ENCODE measurements at places on chromosomes 3 and 15.
A peak's percentile ranks its signal among the peaks of the same experiment; 100 is the strongest.

- DNase-seq = no peak
Observed at GRCh38 chr15:81502439-81502838, 128.4 kb upstream of the TMC3 start.

- DNase-seq = no peak
Observed at GRCh38 chr15:80932989-80933388, 56.6 kb downstream of the MESD start.

- no peak for DNase-seq
Observed at GRCh38 chr3:119073258-119074001, 38.8 kb upstream of the IGSF11 start.

DNA sequence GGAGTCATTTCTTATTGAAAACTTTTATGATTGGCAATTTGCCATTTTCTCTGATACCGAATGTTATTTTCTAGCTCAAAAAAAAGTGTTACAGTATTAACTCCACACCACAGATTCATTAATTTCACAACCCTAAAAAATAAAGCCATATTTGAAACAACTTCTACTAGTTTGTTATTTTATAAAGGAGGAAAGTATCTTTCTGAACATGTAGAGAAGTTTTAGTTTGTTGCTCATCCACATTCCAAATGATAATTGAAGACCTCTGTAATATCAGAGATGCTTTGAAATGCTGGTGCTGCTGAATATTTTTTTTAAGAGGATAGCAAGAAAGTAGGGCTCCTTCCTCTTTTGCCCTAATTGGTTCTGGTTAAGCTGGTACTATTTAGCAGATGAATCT is 1.9 kb downstream of the VGLL3 start:
- peak; percentile 6 for DNase-seq

DNA sequence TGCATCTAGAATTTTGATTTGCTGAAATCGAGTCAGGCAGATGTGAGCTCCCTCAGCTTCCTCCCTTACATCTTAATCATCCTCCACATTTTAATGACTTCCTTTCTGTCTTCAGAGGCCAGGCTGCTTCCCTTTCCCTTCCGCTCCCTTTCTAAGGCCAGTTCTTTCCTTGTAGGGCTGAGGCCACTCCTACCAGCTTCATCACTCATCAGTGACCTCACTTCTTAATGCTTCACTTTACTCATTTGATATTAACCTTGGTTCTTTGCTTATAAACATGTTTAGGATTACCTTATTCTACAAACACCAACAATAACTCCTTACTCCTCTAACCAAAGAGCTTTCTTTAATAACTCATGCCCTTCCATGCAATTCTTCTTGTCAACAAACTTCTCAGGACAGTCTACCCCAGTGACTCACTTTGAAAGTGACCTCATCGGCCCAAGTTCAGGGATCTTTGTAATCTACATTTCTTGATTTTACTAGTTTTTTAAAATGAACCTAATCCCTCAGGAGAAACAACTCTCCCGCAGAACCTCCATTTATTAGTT is 23.9 kb downstream of the ILDR1 start:
- no peak for DNase-seq

GRCh38 chr15:65740148-65740547 is 51.9 kb downstream of the DENND4A start:
- no peak for DNase-seq

DNA sequence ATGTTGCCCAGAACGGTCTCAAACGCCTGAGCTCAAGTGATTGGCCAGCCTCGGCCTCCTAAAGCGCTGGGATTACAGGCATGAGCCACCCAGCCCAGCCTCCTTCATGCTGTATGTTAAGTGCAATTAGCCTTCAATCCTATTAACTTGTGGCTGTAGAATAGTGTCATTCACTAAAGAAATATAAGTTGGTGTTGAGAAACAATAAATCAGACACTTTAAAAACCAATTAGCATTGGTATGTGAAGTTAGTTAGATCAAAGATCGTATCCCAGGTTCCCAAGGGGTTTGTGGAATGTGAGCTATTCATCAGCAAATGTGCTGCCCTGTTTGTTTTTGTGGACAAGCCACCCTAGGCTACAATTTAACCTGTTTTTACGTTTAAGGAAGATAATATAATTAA is 11.0 kb upstream of the PIK3CB start:
- DNase-seq = no peak

GRCh38 chr3:187783098-187783497 is 37.8 kb upstream of the BCL6 start:
- no peak for DNase-seq

DNA sequence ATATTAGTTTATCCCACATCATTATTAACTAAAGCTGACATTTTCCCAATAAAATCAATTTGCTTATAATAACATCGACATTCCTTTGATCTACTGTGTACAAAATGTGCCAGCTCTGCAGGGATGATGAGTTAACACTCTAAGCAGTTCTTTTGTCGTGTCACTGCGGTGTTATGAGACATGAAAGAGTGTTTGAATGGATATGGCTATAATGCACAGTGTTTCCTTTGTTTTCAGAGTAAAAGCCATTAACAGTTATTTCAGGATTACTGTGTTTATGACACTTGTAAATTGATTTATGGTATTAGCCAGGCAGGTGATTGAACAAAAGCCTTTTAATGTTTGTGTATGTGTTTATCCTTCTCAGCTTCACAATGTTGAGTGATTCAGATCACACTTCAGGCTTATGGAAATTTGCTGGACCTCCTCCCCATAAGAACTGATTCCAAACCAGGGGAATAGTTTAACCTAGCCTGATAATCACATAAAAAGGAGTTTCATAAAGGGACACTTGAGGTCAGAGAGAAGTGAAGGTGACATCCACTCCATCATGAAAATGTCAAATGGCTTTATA is 115.7 kb downstream of the CHL1 start:
- peak; percentile 43 for DNase-seq

- no peak for DNase-seq
Observed at GRCh38 chr3:100331660-100332059, 2.9 kb upstream of the NIT2 start.

DNA sequence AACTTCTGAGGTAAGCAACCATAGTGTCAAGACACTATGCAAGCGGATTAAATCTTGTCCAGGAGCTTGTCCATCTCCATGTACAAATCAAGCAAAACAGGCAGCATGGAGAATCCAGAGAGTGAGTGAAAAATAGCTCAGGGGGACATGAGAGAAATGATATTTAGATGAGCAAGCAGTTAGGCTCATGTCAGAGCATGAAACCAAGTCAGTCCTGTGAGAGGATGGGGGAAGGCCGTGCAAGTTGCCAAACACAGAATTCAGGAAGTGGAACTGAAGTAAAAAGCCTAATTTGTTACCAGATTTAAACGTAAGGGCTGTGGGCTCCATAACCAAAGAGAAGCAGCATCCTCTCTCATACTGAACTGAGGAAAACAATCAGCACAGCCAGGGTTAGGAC is 995.9 kb downstream of the MCTP2 start:
- no peak for DNase-seq

DNA sequence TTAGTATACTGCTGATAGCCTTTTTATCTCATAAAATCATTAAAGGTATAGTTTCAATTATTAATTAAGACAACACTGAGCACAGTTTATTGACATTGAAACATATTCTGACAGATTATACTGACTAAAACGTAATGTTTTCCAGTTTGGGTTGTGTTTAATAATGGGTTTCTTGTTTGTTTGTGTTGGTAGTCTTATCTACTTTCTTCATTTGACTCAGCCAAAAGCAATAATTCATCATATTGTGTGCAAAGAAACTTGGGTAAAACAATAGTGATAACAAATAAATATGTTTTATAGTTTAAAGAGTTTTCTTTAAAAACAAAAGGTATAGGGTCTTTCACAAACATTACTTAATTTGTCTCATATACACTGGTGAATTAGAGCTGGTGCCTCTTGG is 629.2 kb upstream of the AGTR1 start:
- no peak for DNase-seq

- no peak for DNase-seq
Observed at GRCh38 chr3:100002599-100003350, 111.5 kb downstream of the FILIP1L start.
